ENCODE measurements at places on chromosomes 7 and 10.
A peak's percentile ranks its signal among the peaks of the same experiment; 100 is the strongest.

DNA sequence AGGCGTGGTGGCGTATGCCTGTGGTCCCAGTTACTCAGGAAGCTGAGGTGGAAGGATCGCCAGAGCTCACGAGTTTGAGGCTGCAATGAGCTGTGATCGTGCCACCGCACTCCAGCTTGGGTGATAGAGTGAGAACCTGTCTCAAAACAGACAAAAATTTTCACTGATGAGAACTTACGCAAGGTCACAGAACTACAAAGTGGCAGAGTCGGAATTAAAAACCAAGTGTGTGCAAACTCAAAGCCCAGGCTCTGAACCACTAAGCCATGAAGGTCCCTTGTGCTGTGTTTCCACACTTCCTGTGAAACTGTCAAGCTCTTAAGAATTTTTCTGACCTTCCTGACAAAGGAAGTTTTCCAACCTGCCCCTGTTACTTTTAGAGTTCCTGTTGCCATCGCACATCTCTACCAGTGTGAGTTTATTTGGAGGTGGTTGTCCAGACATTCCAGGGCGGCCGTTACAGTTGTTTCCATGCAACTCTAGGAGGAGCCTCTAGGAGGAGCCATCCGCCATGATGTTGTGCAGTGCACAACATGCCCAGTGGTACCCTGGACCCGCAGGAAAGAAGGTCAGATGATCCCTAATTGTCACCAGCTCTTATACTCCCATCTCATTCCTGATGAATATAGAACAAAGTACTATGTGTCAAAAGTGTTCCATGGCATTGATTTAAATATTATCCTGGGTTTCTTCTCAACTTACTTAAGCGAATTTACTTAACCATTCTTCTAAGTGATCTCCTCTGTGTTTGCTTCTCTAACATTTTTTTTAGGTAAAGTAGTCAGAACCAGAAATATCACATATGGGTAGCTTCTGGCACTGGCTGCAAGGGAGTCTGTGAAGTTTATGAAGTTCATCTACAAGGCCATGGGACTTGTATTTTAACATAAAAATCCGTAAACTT, 49.0 kb upstream of the LYZL1 start:
- peak; percentile 7 for DNase-seq

DNA sequence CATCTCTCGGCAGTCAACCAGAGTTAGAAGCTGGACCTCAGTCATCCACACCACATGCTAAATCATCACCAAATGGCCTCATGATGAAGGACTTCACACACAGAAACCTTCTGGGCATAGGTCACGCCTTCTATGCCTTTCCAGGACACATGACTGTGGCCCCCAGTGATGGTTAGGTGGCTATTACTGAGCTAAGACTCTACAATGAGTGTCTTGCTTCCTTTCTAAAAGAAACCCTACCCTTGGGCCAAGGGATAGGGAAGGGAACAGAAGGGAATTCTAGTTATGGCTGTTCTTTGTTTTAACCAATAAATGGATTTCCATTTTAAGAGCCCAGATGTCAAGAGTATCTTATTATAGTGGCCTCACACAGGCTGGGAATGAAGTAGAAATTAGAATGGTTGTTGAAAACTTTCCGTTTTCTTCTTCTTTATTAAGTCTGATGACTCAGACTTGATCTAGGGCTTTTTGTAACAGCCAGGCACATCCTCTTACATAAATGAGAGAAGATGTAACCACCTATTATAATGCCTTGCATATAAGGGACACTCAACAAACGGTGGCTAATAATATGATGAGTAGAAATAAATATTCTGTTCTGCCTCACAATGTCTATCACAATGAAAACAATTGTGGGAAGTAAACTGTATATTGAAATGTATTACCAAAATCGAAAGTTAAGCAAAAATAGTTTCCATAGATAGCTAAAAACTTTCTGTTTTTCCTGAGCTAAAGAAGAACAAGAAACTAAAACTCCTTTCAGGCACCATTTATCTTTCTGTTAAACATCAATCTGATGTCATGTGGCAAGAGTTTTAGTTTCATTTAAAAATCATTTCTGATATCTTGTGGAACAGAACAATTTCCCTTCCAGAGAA, 62.5 kb upstream of the TOMM7 start:
- no peak for DNase-seq

DNA sequence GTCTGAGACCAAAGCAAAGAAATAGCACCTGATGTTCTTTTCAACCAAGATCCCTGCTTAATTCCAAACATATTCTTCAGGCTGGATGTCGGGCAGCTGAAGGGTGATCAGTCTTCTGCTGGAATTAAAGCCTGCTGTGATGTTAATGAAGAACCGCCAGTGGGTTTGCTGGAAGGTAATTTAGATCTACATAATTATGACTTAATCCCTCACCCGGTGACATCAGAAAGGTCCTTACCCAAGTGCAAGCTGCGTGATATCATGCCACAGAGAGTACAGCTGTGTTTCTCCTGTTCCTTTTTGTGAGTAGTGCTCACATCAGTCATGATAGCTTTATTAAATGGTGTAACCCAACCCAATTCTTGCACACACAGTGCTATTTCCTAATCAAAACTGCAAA, 29.1 kb upstream of the LRGUK start:
- DNase-seq = no peak

GRCh38 chr7:132080967-132081668, 495.2 kb downstream of the PLXNA4 start:
- no peak for DNase-seq

- DNase-seq = no peak
Observed at GRCh38 chr10:88243202-88243744, 339.8 kb downstream of the RNLS start.

DNA sequence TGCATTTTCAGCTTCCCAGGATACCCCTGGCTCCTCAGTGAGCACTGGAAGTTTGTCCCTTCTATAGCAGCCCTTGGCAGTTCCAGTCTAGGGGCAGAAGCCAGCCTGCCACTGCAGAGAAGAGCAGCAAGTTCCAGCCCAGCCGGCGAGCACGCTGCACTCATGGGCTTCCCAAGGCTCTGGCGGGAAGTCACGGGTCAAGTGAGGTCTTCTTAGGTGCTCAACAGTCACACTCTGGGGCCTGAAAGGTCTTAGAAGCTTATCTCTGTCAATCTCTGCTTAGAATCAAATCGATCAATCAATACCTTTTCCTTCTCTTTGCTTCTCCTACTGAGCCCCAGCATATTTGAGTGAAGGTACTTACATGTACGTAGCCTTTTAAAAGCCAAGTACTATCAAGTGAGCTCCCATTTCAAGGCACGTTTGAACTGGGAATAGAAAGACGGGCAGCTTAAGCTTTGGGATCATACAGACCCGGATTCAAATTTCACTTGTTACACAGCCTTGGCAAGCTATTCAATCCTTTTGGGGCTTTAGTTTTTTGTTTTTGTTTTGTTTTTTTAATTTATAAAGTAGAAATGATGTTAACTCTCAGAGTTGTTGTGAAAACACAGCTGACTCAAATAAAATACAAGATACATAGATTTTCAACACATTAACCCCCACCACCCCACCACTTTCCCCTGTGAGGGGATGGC, 152.6 kb upstream of the KLF14 start:
- no peak for DNase-seq

GRCh38 chr10:130493021-130493420, 356.8 kb downstream of the GLRX3 start:
- no peak for DNase-seq

DNA sequence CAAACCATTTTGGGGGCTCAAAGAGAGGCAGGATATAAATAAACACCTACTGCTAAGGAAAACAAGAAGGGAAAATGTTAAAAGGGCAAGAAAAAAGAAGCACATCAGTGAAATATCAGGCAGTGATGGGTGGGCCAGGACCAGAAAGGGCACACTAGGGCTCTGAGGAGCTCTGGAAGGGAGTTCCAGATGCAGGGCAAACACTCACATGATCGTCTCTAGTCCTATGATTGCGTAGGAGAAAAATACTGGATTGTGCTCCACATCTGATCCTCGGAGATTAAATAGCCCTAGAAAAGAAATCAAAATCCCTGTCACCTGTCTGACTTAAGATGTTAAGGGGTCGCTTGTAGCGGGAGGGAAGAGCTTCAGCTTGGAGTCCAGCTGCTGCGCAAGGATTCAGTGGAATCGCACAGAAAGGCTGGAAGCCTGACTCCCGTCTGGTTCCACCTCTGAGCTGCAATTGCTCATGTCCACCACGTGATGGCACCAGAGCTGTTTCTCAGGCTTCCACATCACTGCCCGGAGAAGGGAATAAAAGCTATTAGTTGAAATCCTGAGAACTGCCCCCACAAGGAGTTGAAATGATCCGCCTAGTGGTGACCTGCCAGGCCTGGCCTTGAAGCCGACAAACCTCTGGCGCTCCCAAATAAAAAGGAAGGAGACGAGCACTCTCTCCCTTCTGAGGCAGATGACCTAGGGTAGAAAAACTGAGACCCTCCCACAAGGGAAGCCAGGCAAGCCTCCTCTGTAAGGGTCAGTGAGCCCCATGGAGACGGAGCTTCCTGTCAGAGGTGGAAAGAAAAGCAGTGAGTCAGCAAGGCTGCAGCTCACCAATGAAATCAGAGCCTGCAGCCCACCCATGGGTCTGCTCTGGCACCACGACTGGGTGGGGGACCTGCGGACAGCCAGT, 39.2 kb downstream of the XPNPEP1 start:
- DNase-seq = peak; percentile 73

- no peak for DNase-seq
Observed at GRCh38 chr7:148929176-148929575, 45.1 kb upstream of the EZH2 start.

DNA sequence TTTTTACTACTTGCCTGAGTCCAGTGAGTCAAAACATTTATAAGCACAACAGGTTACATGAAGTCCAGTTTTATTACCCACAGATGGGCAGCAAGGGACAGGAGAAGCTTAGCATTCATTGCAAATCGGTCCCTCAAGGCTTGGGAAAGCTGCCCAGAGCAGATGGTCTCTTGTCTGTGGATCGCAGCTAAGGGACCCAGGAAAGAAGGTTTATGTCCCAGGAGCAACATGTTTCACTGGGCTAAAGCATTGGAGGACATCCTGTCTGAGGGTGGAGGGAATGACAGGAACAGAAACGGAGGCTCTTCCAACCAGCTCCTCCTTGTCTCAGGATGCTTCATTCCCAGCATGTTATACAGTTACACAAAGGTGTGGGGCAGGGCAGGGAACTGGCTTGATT, 39.3 kb downstream of the TRIM24 start:
- DNase-seq = no peak

DNA sequence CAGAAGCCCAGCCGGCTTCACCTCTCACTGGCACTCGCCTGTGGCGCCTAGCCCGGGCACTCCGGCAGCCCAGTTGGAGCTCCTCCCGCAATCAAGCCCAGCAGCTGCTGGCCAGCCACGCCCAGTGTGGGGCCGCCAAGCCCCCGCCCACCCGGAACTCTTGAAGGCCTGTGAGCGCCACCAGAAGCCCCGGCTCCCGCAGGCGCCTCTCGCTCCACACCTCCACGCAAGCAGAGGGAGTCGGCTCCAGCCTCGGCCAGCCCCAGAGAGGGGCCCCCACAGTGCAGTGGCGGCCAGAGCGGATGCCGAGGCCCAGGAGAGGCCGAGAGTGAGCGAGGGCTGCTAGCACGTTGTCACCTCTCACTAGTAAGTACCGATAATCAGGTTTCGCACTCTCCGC, 240.7 kb downstream of the TFEC start:
- DNase-seq = no peak

DNA sequence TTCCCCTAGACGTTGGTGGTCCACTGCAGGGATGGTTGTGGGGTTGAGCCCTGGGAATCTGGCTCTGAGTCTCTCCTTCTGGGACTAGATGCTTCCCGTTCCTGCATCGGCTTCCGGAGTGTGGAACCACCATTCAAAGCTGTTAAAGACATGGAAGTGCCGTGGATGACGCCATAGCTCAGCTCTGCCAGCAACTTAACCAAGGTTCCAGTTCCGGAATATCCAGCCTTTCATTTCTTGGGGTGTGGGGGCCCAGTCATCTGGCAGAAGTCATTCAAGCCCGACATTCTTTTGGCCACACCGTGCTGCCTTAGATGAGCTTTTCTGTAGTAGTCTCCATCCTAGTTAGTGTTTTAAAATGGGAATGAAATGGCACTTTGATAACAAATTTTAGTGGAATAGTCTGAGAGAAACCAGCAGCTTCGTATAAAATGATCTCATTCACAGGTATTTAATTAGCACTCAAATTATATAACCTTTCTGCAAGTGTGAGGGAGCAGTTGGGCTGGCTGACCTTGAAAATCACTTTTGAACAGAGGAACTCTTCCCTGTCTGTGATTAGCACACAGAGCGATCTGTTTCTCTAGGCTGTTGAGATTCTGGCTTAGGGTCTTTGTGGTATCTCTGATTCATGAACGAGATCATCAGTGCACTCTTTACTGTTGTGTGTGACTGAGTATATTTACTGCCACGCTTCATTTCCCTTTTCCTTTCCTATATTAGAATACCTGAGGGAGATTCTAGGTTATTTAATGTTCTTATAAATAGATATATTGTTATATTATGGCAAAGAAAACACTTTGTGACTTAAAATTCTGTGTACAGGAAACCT, 19.9 kb downstream of the LMTK2 start:
- DNase-seq = no peak

GRCh38 chr10:7856678-7857077, 38.4 kb downstream of the TAF3 start:
- DNase-seq = no peak

DNA sequence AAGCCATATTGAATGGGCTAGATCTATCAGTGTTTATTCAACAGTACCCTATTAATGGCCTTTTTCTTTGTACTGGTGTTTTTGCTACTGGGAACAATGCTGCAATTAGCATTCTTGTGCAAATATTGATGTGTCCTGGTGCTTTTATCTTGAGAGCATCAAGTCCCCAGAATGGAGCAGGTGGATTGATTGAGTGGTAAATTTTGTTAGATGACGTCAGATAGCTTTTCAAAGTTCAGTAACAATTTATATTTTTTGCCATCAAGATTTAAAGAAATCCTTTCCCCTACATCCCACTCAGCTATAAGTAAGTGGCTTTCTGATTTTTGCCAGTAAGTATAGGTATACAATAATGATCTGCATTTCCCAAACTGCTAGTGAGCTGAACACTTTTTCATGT, 63.4 kb upstream of the SYPL1 start:
- DNase-seq = no peak

- no peak for DNase-seq
Observed at GRCh38 chr7:17434841-17435692, 136.6 kb downstream of the AHR start.

DNA sequence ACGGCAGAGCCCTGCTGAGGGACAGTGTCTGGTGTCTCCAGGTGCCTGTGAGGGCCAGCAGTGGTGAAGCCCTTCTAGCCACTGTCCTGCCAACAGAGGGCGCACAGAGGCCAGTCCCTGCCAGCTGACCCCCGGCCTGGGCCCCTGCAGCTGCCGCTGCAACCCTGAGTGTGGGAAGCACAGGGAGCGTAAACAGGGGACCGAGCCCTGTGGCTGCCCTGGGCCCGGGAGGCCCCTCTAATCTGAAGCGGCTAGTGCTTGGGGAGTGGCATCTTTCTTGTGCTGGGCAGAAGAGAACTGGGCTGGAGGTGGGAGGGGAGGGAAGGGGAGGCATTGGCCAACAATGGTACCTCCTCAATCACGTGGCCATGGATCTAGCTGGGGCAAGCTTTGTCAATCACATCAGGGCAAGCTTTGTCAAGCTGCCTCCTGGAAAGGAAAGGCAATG, 34.6 kb downstream of the TRIM8 start:
- DNase-seq = peak; percentile 90
